Activated effector memory CD4-positive, alpha-beta T cell treated with Interleukin-2 at 50 U/mL for 16 hours (primary cell): ENCODE measurements at places on chromosomes 4 and X.

- DNase-seq, result no peak
These were observed 979 bp downstream of the RP2 start for GRCh38 chrX:46837558-46838485.

DNA sequence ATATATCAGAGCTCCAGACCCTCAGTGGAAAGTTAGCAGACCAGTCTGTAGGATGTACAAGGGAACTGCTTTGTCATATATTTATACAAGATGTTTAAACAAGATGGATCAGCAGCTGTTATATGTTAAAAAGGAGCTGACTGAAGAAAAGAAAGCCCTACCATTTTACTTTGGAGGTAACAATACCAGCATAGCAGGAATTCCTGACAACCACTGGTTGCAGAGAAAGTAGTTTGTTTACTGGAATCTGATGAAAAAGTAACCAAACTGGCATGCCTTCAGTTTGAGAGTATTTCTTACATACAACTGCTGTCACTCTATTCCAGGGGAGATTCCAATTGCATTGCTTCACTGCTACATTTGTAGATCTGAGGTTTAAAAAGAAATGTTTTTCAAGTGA is 49.5 kb upstream of the GABRQ start:
- no peak for DNase-seq

DNA sequence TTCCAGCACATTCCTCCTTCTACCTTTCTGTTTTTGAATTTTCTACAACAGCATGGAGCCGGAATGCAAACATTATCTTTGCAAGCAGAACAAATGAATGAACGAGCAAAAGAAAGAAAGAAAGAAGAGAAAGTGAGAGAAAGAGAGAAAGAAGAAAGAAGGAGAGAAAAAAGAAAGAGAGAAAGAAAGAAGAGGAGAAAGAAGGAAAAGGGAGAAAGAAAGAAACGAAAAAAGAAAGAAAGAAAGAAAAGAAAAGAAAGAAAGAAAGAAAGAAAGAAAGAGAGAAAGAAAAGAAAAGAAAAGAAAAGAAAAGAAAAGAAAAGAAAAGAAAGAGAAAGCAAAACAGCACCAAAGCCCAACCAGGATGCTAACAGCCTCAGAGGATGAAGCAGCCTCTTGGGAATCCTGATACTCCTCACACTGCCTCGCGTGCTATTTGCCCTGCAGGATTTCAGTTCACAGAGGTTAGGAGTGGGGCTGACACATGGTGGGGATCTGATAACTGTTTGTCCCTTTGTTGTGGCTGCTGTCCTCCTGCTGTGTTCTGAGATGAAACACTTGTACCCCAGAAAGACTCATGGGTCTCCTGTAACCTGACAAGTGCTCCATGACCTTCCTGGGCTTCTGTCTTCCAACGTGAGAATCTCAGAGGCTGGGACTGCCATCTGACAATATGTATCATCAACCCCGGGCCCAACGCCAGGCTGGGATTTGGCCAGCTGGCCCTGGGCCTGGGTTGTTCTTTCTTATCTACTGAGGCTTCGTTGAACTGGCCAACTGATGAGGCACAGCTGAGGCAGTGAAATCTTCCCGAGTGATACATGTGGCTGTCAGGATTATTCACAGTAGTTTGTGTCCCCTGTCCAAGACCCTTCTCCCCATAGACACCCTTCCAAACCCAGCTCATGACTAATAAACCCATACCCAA is 61.0 kb downstream of the SEPSECS start:
- DNase-seq, result no peak

DNA sequence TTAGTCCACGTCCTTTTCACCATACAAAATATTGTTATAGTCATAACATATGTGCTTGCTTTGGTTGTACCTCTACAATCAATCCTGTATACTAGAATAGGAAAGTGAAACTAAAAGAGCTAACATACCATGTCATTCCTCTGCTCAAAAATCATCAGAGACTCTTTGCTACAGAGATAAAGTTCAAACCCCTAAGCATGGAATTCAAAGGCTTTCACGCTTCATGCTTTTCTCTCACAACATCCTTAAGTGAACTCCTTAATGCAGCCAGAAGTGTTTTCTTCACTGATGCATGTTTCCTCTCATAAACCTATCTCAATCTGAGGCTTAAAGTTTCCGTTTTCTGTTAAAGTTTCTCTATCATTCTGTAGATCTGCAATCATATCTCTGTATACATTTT is 744.6 kb upstream of the IGFBP7 start:
- DNase-seq, result no peak

GRCh38 chrX:30275498-30275897 is 28.6 kb downstream of the MAGEB1 start:
- no peak for DNase-seq

DNA sequence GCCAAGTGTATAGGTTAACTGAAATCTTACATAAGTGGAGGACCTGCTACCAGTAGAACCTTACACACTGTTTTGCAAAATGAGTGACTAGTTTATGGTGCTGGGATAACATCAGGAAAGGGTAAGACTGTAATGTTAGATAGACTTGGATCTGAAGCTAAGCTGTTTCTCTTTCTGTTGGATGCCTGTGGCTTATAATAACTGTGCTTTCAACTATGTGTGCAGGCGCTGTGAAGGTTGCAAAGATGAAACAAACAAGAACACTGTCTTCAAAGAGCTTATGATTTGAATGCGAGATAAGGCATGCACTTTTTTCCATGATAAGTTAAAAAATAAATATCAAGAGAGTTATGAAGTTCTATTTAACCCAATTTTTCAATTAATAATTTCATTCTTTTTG is 34.5 kb upstream of the LCORL start:
- no peak for DNase-seq

GRCh38 chrX:68498044-68498507 is 775 bp upstream of the YIPF6 start:
- no peak for DNase-seq

- DNase-seq, result no peak
These were observed 13.0 kb upstream of the TBC1D9 start for GRCh38 chr4:140769209-140769608.
